ENCODE measurements at places on chromosomes 7 and 10. TPM values are rescaled to one million over a fixed set of nuclear protein-coding genes. Genes with fewer than 3 reads are reported as not detected.

- no peak for DNase-seq
These were observed 845 bp downstream of the CCDC172 start for GRCh38 chr10:116324951-116325635.

DNA sequence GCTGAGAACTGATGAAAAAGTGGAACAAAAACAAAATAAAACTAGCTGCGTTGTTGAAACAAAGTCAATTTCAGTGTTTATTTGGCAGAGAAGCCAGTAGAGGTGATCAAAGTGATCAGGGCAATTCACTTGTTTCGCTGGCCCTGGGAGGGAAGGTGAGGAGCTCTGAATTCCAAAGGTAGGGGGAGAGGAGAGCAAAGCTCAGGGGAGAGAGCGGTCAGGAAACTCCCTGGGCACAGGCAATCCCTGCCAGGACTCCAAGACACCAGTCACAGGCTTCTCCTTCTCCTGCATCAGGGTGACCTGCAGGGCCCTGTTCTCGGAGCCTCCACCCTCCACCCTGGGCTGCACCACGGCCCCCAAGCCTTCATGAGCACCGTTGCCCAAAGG is 6.8 kb upstream of the KIAA1217 start:
- DNase-seq, result no peak

DNA sequence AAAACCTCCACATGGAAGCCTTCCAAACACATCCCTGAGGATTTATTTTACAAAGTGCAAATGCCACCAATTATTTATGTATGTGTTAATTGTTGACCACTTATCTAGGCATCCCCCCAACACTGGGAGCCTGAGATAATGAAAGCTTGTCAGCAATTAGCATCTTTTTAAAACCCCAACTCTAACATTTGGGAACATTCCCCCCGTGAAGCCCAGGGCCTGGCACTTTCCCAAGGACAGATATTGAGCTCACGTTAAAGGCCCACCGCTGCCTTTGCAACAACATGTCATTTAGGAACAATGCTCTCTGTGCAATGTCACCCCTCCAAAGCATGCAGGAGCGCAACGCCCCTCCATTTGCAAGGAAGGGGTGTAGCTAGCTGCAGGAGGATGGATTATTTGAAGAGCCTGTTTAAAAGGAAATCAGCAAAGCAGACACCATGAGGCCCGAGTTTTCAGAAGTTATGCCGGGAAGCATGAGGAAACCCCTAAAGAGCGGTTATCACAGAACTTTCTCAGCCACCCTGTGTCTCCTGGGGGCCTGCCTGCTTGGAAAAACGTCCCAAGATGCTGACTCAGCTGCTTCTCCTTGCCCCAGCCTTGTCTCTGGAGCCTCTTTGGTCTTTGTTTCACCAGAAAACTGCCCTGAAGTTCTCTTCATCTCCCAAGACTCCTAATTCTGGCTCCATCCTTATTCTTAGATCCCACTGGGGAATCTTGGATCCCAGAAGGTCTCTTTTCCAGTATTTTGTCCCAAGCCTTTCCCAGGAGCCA is 444.1 kb downstream of the GRID1 start:
- no peak for DNase-seq

- DNase-seq, result no peak
These were observed 291.2 kb upstream of the FZD1 start for GRCh38 chr7:90972906-90973550.

- no peak for DNase-seq
These were observed 245.2 kb downstream of the PAXIP1 start for GRCh38 chr7:154757756-154758155.

GRCh38 chr10:116043304-116043703 is 229.7 kb downstream of the GFRA1 start:
- no peak for DNase-seq

DNA sequence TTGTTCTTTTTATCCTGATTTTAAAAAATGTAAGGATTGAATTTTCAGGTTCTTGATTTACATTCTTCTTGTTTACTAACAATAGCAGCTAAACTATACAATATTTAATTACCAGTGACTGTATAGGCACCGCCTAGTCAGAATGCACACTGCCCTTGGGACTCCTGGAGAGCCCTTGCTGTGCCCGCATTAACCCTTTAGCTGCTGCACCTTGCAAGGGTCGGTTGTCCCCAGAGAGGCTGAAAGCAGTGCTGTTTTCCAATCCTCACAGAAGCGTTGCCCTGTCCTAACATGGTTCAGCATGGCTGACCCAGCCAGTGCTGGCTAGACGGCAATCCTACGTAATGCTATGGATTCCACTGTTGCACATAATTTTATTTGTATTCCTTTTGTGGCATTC is 102.6 kb downstream of the HECW1 start:
- DNase-seq, result no peak

DNA sequence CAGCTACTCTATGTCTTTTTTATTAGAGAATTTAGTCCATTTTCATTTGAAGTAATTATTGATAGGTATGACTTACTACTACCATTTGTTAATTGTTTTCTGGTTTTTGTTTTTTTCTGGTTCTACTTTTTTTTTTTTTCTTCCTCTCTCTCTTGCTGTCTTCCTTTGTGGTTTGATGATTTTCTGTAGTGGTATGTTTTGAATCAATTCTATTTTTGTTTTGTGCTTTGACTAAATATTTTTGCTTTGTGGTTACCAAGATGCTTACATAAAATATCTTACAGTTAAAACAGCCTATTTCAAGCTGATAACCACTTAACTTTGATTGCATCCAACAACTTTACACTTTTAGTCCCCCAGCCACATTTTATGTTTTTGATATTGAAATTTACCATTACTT is 3.3 kb upstream of the OR2F2 start:
- no peak for DNase-seq

DNA sequence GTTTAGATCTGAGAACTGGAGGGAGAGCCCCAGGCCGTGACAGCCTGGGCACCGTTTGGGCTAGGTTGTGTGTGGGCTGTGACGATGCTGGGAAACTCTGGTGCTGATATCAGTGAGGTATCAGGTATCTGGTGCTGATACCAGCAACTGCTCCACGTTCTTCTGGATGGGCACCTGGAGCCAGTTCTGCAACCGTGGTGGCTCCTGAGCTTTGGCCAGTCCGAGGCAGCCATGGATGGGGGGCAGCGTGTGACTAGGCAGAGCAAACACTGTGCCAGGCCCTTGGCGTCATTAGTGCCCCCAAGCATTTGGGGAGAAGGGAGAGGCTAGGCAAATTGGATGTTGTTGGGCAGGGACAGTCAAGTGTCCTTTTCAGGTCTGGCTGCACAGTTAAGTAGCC is 57.9 kb downstream of the ZNF467 start:
- no peak for DNase-seq

DNA sequence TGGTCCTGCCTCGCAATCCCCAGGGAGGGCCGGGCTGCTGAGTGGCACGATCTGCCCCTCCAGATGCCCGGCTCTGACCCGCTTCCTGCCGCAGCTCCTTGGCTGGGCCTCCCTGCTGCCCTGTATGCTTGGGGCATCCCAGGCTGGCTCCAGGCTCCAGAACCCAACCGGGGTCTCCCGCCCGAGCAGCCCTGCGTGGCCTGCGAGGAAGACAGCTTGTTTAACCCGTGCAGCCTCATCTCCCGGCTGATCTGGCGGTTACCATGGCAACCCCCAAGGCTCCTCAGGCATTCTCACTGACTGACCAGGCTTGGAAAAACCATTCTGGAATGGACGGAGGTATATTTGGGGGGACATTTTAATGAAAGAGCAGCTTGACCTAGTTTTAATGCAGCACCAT is 232.4 kb upstream of the MYO3A start:
- no peak for DNase-seq

GRCh38 chr10:59631237-59631636 is 78.4 kb downstream of the SLC16A9 start:
- DNase-seq, result no peak

GRCh38 chr7:130353196-130353595 is 8.6 kb downstream of the CPA5 start:
- DNase-seq, result no peak

DNA sequence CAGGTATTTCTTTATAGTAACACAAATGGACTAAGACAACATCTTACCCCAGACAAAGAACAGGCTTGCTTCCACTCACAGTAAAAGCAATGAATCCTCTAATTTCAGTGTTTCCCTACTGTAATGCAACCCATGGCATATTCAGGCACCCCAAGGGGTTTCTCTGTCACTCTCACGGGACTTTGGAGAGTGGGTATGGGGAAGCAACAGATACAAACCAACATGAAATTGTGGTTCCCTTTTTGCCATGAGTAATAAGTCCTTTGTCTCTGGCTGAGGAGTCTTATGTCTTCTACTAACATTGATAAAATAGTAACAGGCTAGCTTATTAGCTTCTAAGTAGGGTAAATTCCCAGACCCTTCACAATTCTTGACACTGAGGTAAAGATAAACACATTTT is 51.4 kb upstream of the AOAH start:
- no peak for DNase-seq

The SUN3 gene
- 0.26 TPM for polyA plus RNA-seq

The DNAJC12 gene
- polyA plus RNA-seq, result 11.8 TPM

The NUTM2E gene
- 0.23 TPM for polyA plus RNA-seq

The NEUROD6 gene
- polyA plus RNA-seq, result not detected

The ADAM12 gene
- polyA plus RNA-seq, result 22.8 TPM
